ENCODE measurements at places on chromosomes 5 and 9.
A peak's percentile ranks its signal among the peaks of the same experiment; 100 is the strongest.

DNA sequence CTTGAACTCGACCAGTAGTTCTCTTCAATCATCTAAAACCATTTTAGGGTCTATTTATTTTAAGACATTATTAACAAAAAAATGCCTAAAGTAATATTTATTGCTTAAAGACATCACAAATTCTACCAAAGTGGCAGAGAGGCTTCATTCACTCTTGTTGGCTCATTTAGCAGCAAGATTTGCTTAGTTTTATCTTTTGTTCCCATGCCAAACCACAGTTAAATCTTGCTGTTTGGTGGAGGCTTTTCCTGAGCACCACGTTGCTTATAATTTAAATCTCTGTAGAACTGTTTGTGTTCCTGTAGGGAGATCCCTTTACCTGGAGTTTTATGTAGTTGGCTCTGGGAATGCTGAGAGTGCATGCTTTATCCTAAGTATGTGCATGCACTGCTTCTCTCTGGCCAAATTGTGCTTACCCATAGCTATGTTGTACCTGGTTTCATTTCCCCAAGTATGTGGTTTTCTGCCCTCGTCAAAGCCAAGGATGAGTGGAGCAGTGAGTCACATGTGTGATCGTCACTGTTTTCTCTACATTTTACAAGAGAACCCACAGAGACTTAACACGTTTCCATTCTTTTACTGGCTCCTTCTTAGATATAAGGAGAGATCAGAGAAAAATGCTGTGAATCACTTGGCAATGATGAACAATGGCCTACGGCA lies 42.1 kb upstream of the MAST4 start:
- DNase-seq: peak; percentile 61

GRCh38 chr9:1454616-1455347 lies 404.6 kb downstream of the DMRT2 start:
- DNase-seq: no peak

- DNase-seq: no peak
Observed at GRCh38 chr5:76634661-76635060, 11.5 kb upstream of the F2RL2 start.

DNA sequence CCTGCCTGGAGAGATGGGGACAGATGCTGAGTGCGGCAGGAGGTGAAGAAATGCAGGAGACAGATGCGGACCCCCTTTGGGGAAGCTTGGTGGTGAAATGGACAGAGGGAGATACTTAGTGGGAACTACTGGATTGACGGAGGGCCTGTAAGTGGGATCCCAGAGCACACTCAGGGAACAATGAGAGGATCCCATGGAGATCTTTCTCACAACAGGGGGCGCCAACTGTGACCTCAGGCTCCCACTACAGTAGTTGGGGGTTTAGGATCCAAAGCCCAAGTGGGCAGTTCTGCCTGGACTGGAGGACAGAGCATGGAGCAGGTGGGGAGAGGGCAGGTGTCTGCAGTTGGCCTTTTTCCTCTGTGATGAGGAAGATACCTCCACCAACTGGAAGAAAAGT lies 3.4 kb downstream of the DPM2 start:
- no peak for DNase-seq

GRCh38 chr5:37112383-37112991 lies 136.7 kb downstream of the CPLANE1 start:
- no peak for DNase-seq

DNA sequence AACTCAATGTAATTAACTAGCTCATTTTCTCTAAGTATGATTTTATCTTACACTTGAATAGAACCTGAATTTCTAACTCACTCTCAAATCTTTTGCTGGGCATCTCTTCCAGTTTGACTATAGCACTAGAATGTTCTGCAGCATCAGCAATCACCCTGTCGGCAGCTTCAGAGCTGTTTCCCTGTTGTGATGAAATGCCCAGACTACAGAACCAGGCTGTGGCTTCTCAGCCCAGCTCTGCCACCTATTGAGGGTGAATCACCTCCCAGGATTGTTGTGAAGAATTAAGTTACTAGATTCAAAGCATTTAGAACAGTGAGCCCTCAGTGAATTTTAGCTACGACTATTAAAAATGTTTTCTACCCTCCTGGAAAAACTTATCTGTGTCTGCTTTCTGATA lies 90.4 kb upstream of the ANKRD55 start:
- peak; percentile 76 for DNase-seq

DNA sequence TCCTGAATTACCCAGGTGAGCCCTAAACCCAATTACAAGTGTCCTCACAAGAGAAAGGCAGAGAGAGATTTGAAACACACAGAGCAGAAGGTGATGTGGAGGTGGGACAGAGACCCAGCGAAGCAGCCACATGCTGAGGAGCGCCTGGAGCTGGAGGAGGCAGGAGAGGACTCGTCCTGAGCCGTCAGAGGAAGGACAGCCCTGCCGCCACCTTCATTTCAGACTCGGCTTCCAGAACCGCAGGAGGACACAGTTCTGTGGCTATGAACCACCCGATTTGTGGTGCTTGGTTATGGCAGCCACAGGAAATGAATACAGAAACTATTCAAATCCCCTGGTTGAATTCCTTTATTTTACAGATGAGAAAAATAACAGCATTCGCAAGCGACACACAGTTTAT lies 16.4 kb upstream of the FBP1 start:
- DNase-seq: no peak

DNA sequence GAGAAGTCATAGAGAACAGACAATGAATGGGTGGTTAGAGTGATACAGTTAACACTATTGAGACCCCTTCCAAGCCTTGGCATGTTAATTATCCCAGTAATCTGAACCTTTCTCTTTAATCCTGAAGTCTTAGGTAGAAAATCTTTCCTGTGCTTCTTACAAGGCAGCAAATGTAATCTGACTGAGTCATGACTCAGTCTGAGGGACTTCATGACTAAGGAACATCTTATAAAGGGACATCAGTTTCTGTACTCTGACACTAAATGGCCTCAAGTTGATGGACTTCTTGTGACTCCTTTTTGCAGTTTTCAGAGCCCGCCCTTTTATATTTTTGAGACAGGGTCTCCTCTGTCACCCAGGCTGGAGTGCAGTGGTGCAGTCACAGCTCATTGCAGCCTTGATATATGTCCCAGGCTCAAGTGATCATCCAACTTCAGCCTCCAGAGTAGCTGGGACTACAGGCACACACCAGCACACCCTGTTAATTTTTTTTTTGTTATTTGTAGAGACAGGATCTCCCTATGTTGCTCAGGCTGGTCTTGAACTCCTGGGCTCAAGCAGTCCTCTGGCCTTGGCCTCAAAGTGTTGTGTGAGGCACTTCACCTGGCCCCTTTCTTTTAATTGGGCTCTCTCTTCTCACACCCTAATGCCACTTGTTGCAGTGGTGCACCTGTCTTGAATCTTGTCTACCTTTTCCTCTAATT lies 9.5 kb downstream of the EXOSC3 start:
- DNase-seq: peak; percentile 46

- no peak for DNase-seq
Observed at GRCh38 chr5:152290181-152290580, 114.9 kb downstream of the NMUR2 start.

- DNase-seq: peak; percentile 72
Observed at GRCh38 chr5:149018909-149019443, 43.9 kb downstream of the SH3TC2 start.

DNA sequence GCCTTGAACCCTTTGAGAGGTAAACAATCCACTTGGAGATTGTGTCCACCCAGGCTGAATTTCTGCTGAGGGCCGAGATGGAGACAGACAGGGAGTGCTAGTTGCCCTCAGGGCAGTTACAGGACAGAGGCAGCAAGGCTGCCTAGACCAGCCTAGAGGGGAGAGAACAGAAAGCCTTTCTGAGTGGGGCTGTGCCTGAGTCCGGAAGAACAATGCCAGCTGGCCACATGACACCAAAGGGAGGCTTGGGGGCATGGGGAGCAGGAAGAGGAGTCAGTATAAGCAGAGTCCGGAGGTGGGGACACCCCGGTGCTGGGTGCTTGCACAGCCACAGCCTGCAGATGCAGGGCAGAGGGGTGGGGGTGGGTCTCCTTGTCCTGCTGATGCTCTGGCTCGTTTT lies 145.7 kb downstream of the CFAP90 start:
- no peak for DNase-seq

DNA sequence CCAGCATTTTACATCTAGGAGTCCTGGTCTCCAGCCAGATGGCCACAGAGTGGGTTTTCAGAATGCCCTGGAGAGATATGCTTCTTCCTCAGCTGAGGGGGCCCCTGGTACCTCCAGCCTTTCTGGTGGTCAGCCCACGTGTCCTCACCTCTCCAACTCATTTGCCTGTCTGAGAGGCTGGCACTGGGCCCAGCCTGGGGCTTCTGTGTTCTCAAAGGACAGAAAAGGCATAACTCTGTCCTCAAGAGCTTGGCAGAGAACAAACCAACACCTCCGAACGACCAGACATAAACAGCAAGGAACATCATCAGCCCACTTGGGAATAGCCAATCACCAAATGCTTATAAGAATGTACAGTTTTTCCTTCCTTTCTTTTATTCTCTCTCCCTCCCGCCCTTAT lies 17.1 kb downstream of the ENG start:
- DNase-seq: peak; percentile 65

- peak; percentile 75 for DNase-seq
Observed at GRCh38 chr5:55603922-55604321, 69.2 kb upstream of the PLPP1 start.

- DNase-seq: peak; percentile 61
Observed at GRCh38 chr5:52864884-52865283, 77.2 kb downstream of the ITGA1 start.

DNA sequence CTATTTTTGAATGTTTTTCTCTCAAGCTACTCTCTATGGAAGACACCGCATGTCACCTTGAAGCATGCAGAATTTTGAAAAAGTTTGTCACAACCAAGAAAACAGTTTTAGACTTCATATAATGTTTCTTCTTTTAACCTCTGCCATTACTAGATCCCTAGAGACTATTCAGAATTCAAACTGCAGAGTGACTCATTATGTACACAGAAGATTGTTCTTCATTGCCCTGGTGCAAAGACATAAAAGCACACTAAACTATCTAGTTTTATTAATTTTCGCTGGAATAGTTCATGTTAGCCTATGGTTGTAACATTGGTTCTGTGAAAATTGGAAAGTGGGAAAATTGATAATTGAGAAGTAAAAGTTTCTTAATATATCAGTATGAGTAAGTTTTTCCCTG lies 18.4 kb downstream of the F2RL2 start:
- DNase-seq: peak; percentile 55

GRCh38 chr9:108134486-108135128 lies 645.0 kb upstream of the KLF4 start:
- DNase-seq: no peak

GRCh38 chr5:42842921-42843641 lies 31.4 kb upstream of the SELENOP start:
- DNase-seq: peak; percentile 66

- DNase-seq: no peak
Observed at GRCh38 chr9:126670270-126670669, 56.5 kb downstream of the LMX1B start.

GRCh38 chr5:28603869-28604268 lies 1565.5 kb upstream of the CDH9 start:
- DNase-seq: no peak

GRCh38 chr9:14961372-14962068 lies 51.3 kb upstream of the FREM1 start:
- DNase-seq: no peak

GRCh38 chr9:76215066-76215465 lies 179.2 kb downstream of the RFK start:
- peak; percentile 27 for DNase-seq

GRCh38 chr9:118652258-118652657 lies 717.0 kb downstream of the BRINP1 start:
- no peak for DNase-seq

DNA sequence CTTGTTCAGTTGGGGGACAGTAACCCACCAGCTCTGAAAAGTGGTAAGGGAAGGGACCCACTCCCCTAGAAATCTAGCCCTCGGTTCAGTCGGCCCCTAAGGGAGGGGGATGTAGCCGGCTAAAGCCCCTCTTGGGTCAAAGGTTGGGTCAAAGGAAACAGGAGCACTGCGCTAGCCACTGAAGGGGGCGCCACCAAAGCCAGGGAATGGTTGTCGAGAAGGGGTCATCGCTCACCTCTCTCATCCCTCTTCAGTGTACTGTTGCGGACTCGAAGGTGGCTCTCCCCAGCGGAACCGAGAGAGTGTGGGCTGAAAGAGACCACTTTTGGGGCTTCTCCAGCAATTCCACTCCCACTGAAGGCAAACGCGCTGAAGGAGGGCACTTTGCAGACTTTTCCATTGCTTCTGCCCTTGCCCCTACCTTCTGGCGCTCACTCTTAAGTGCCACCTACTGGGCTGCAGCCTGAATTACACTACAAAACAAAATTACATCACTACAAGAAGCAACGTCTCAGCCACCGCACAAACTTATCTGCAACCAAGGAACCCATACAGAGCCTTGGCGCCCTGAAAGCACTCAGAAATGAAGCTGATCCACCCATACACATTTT lies 396.9 kb downstream of the PDE4D start:
- DNase-seq: peak; percentile 43

GRCh38 chr5:45639040-45639439 lies 57.1 kb downstream of the HCN1 start:
- no peak for DNase-seq

GRCh38 chr5:172545291-172545801 lies 91.0 kb upstream of the SH3PXD2B start:
- no peak for DNase-seq

Data from cardiac fibroblast (primary cell).